ENCODE measurements at places on chromosomes 11 and 22.

GRCh38 chr22:28574159-28574788, 105.4 kb downstream of the TTC28 start:
- DNase-seq, result no peak

GRCh38 chr22:22949953-22950352, 62.3 kb downstream of the IGLL5 start:
- no peak for DNase-seq

- DNase-seq, result no peak
These were observed 14.2 kb downstream of the ARRB1 start for GRCh38 chr11:75337195-75337654.

GRCh38 chr11:90220391-90220790, 2.5 kb downstream of the CHORDC1 start:
- DNase-seq, result no peak

DNA sequence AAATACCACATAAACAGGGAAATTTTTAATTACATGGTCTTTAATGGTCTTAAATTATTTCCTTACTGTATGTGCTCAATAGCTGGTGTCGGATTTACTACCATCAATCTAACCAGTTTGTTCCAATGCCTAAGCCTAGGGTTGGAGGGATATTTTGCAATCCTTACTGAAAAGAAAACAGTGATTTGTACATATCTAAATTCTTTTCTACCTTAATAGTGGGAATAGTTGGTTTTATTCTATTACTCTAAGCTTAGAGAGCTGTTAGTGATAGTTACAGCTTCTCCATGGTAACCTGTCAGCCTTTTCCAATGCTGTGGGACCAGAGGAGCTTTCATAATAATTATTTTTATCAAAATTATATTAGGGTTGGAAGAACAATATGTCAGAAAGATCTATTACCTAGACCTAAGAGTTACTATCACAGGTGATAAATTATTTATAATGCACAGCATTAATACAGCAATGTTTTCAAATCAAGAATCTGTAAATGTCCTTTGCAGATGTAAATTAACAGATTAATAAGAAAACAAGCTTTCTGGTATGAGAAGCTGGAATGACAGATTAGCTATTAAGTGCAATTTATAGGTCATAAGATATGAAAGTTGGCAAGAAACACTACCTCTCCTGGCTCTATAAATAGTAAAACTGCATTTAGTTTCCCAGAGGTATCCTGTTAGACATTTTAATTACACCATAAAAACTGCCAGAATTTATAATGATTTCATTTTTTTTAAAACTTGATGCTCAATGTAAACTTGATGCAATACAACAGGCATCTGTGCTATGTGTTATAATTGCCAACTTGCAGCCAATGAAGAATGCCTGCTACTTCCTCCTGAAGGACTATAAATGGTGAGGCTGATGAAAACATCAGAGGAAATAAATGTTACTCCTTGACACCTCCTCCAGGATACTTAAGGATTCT, 262.0 kb upstream of the PITPNB start:
- no peak for DNase-seq

- no peak for DNase-seq
These were observed 247.5 kb upstream of the ZBED5 start for GRCh38 chr11:11105361-11105760.

DNA sequence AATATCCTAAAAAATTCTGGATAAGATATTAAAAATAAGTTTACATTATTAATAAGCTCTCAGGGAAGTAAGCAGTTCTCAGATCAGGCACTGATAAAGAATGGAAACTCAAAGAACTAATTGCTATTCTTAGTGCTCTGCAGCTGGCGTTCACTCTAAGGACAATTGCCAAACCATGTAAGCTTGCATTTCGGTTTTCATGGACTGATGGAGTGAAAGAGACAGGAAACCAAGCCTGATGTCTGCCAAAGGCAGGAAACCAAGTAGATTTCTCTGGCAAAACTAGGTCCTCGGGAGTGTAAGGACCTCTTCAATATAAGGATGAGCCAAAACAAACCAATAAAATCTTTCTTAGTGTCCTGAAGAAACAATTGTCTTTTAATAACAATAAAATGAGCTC, 355.2 kb downstream of the RAB38 start:
- no peak for DNase-seq

- DNase-seq, result peak; percentile 46
These were observed 7.3 kb downstream of the NEAT1 start for GRCh38 chr11:65429724-65430405.

DNA sequence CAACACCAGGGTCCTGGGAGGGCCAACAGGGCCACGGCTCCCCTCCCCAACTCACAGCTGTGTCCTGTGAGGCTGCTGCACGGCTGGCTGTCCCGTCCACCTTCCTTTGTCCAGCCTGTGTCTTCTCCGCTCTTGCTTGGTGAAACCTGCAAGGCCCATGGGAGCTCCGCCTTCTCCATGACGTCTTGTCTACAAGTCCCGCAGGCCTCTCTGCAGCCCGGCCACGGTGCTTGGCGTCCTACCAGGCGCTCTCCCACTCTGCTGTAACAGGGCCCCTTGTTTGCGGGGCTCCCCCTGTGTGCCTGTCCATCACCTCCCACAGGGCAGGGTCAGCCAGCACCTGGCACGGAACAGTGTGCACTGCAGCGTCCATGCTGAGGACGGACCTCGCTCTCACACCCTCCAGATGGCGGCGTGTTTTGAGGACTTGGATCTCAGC, 866.8 kb downstream of the TBC1D22A start:
- no peak for DNase-seq

DNA sequence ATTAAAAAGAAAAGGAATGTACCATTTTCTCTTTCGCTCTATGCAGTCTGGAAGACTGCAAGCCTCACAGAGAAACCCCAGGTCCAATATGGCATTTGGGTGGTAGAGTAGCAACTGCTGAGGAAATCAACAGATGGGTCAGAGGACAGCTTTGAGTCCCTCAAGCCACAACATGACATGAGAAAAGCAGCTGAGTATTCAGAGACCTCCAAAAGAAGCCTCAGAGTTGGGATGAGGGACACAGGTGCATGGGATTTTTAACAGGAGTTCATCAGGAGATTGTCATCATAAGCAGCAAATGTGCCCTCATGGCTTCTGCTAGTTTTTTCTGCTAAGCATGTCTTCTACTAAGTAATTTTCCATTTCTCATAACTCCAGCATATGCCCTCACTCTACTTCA, 111.6 kb downstream of the BLID start:
- DNase-seq, result no peak

GRCh38 chr22:25362215-25362882, 142.9 kb downstream of the CRYBB2 start:
- DNase-seq, result peak; percentile 84

GRCh38 chr11:91664521-91664920, 560.1 kb upstream of the FAT3 start:
- no peak for DNase-seq

DNA sequence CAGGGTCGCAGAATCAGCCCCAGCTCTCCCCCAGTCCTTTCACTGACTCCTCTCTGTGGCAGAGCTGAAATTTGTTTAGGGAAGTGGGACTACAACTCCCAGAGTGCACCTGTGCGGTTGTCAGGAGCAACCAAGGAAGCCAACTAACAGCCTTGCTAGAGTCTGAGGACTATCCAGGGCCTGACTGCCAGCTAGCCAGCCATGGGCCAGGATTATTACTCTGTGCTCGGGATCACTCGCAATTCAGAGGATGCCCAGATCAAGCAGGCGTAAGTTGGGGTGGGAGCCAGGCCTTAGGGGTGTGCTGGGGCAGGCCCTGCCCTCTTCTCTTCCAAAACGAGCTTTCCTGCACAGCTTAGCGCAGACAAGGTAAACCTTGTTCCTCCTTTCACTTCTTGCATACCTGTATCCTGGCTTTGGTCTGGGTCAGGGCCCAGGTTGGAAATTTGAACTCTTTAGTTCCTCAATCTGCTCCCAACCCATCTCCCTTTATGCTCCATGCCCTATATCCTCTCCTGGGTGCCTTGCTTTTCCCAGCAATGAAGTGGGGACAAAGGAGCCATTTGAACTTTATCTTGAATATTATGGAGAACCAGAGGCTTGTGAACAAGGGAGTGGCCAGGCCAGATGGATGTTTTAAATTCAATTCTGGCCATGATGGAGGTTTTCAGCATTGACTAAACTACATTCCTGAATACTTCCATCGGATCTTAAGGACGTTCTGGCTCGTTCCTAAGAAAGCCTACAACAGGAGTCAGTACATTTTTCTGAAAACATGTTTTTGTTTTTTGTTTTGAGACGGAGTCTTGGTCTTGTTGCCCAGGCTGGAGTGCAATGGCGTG, at the start of gene DNAJB13:
TSS of gene DNAJB13 (plus strand) at position 158 of the 842 bp plus-strand sequence. CDS start at position 202, 44 bp downstream.
- peak; percentile 50 for DNase-seq
